ENCODE measurements at places on chromosomes 12 and 14. TPM values are rescaled to one million over a fixed set of nuclear protein-coding genes. Genes with fewer than 3 reads are reported as not detected.

Gene CD69
- 0.75 TPM for total RNA-seq

Gene BBOF1
- total RNA-seq = 1.5 TPM

DNA sequence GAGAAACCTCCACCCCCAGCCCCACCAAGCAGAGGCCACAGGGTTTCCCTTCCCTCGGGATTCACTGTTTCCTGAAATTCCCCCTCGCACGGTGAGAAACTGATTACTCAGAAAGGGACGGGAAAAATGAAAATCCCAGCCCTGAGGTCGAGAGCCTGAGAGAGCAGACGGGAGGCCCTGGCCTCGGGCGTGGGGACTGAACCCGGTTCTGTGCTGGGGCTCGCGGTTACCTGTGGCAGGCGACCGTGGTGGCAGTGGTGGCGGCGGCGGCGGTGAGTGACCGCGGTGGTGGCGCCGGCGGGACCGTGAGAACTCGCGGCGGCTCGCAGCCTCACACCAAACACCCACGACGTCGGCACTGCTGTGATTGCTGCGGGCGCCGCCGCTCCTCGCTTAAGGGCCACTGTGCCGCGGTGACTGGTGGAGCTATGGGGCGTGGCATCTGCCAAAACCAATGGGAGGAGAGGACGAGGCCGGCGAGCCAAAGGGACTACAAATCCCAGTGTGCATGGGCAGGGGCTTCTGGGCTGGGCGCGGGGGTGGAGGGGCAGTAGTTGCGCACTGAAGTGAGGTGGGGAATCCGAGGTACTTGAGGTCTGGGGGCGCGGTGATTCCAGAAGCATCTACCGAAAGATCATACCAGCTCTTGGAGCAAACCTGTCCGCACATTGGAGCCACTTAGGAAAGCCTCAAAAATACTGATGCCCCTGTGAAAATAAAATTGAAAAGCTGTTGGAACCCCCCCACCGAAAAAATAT lies at the start of gene LGMN:
TSS of gene LGMN (minus strand) at position 369 of the 758 bp plus-strand sequence. CDS start 15,841 bp downstream, outside the sequence.
- peak; percentile 92 for DNase-seq

Gene AICDA
- not detected for total RNA-seq

DNA sequence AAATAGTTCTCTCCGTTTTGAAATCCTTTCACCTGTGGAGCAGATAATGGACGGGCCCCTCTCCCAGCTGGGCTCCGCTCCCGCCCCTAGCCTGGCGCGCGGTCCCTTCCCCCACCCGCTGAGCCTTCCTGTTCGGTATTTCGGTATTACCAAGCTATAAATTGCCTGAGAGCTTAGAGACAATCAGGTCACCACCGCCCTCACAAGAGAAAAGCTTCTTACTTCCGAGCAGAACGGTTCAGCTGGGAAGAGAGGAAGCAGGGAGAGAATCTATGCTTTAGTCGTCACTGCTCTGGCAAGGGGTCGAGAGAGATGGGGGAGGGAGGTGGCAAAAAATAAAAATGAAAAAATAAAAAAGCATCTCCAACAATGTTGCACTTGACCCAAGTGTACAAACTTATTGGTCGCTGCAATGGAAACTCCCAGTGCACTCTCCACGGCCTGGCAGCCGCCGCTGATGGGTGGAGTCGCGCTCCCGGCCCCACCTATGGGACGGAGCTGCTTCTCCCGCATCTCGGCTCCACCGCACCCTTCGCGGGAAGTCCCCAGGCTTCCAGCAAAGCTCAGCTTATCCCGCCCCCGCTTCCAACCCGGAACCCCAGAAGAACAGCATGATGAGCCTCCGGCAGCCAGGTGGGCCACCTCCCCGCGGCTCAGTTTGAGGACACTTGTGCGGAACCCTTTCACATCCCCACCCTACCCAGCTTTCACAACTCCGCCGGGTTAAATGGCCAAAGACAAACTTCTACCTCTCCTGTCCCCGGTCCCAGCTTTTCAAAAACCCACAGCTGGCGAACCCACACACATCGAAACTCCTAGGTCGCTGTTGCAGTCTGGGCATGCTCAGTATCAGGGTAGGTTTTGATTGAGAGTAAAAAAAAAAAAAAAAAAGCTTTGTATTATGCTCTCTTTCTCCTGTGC lies 832 bp upstream of the SYT1 start:
- DNase-seq = peak; percentile 53

GRCh38 chr12:7093892-7094291 lies 1.6 kb upstream of the C1R start:
- no peak for DNase-seq

- no peak for DNase-seq
These were observed 19.6 kb downstream of the CCDC60 start for GRCh38 chr12:119354172-119354571.

GRCh38 chr14:73943083-73943482 lies 6.8 kb downstream of the FAM161B start:
- peak; percentile 58 for DNase-seq

Gene STAB2
- total RNA-seq = not detected

DNA sequence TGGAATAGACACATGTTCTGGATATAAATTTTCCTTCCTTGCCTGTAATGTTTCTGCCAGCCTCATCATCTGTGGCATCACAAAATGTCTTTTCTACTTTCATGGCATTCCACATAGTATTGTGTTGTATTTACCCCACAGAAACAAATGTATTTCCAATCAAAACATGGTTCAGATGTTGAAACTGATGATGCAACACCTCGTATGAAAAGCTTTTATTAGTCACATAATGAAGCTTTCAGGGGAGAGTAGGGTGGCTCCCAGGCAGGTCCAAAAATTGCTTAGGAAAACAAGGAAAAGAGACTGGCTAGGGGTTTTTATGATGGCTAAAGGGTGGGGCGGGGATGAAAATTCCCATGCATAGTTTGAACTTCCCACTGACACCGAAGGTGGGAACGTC lies 29.1 kb upstream of the ZNF641 start:
- no peak for DNase-seq

DNA sequence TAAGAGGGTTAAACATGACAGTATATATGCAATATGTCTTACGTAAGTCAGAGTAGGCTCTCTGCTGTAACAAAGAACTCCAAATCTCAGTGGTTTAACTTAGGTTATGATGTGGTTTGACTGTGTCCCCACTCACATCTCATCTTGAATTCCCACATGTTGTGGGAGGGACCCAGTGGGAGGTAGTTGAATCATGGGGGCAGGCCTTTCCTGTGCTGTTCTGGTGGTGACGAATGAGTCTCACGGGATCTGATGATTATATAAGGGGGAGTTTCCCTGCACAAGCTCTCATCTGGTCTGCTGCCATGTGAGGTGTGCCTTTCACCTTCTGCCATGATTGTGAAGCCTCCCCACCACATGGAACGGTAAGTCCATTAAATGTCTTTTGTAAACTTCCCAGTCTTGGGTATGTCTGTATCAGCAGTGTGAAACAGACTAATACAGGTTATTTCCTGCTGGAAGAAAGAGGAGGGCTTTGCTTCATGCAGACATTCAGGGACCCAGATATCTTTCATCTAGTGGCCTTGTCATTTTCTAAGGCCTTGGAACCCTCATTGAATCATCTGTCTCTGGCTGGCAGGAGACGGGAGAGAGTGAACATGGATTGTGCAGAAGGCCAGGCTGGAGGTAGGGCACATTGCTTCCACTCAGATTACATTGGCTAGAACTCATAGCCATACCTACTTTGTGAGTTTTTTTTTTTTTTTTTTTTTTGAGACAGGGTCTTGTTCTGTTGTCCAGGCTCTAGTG lies 96.1 kb downstream of the CRADD start:
- DNase-seq = no peak

Gene ASB2
- 0.22 TPM for total RNA-seq

GRCh38 chr14:55450539-55450938 lies 10.1 kb upstream of the TBPL2 start:
- DNase-seq = no peak

GRCh38 chr14:82490397-82490796 lies 956.7 kb upstream of the SEL1L start:
- no peak for DNase-seq

Data from PC-3 (cell line).